ENCODE measurements at places on chromosomes 3 and 15.

DNA sequence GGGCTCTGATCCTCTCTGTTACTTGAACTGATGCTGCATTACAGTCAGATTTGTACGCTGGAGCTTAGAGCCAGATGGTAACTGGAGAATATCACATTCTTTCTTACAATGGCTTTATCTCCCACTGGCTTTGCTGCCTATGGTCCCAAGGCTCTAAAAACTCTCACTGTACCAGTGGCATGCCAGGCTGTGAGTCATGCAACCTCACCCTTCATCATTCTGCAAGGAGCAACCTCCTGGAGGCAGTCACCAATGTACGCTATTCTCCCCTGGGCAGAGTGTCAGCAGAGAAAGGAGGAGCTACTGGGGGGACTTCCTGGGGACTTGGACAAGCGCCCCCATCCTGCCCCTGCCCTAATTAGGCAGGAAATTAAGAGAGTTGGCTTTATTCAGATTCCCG, 97.9 kb upstream of the EIF1B start:
- DNase-seq = no peak

GRCh38 chr15:40104865-40105516, 3.7 kb downstream of the BMF start:
- no peak for DNase-seq

DNA sequence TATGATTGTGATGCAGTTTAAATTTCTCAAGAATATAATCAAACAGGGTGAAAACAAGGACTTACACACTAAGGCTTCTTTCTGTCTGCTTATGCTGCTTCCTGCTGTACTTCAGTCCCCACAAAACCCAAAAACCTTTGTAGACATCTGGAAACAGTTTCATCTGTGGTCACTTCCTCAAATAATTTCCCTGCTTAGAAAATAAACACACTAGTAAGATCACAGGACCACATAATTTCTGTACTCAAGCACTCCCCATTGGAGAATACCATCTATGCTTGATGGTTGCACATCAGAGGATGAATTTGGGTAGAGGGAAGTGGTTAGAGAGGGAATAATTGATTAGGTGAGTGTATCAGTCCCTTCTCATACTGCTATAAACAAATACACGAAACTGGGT, 266.2 kb downstream of the LSAMP start:
- no peak for DNase-seq

- no peak for DNase-seq
Measured at GRCh38 chr3:46395210-46395661, 11.6 kb downstream of the CCR5AS start.

DNA sequence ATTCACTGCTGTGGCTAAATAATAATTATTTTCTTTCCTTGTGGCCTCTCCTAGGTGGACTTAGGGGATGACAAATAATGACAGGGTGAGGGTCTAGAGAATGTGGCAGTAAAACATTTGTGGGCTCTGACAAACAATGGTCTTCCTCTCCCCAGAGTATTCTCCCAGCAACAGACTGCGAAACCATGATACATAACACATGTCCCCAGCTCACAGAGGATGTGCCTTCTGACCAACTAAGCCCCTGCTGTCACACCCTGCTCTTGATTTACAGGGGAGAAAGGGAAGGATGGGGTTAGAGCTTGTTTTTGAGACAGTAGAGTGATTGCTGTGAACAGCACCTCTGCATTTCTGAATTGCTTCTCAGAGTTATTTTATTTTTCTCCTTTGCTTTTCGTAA, 116.6 kb upstream of the CTDSPL start:
- no peak for DNase-seq

- DNase-seq = no peak
Measured at GRCh38 chr3:464255-464654, 267.7 kb downstream of the CHL1 start.
